ENCODE measurements at places on chromosomes 12 and 14.

- DNase-seq = no peak
Observed at GRCh38 chr12:42213023-42213422, 25.0 kb downstream of the YAF2 start.

- no peak for DNase-seq
Observed at GRCh38 chr12:30755395-30755762, 628 bp upstream of the CAPRIN2 start.

DNA sequence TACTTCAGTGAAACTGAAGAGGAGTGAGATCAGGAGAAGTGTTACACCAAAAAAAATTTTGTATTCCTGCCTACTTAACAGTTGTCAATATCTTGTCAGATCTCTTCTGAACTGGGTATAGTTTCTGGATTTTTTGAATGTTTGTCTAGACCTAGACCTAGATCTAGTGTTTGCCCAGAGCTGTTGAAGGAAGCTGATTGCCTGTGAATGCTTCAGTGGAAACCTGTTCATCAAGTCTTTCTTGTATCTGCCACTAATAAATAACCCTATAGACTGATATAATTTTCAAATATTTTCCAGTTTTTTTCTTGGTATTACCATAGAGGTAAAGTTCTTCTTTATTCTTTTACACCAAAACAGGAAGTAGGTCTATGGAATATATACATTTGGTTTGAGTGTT lies 781.5 kb upstream of the FBXO33 start:
- DNase-seq = no peak

DNA sequence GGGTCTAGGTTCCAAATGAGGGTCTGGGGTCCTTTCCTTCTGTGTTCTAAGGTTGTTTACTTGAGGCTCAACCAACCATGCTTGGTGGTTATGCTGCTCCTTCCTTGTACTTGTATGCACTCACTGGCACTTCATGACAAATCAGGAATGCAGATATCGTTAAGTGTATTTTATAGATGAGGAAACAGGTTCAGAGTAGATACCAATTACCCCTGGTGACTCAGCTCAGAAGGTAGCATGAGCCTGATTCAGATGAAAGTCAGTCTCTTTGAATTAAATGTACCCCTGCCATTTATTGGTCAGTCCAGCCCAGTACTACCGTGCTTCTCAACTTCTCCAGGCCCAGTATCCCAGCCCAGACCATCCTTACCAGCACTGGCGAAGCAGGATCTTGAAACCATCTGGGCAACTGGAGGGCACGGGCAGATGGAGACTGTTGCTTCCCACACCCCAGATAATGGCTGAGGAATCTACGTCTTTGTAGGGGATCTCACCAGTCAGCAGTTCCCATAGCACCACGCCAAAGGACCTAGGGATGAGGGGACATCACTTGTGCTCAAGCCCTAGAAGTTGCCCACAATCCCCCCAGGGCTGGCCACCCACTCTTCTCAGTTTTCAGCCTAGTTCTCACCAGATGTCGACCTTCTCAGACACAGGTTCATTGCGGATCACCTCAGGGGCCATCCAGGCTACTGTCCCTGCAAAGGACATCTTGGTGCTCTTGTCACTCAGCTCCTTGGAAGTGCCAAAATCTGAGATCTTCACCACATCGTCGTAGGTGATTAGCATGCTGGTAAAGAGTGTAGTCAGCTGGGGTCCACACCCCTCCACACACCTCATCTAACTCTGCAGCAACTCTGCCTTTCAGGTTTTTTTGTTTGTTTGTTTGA lies 14.3 kb downstream of the MAP3K12 start:
- DNase-seq = no peak

DNA sequence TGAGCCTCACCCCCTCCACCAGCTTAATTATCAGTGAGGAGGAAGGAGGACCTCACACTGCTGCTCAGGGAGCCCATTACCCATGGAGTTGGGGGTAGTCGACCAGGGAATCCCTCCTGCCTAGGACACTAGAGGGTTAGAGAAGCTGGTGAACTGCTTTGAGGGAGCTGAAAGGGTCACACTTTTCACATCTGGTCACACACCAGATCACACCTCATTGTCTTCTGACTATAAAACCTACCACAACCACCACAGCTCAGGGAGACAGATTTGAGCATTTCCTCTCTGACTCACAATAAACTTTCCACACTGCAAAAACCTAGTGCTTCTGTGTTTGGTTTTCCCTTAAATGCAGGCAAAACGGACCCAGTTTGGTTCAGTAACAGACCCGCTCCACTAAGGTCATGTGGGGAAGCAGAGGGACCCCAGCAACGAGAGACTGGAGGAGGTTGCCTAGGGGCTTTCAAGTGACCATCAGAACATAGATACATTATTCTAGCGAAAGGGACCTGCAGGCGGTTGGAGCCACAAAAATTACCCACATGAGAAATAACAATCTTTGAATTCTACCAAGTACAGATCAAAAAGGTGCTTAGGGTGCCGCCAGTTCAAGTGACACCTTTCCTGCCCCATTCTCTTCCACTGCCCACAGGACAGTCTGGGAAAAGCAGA lies 151.4 kb upstream of the AVPR1A start:
- no peak for DNase-seq

GRCh38 chr12:111557271-111558106 lies 41.6 kb downstream of the ATXN2 start:
- DNase-seq = no peak

- no peak for DNase-seq
Observed at GRCh38 chr14:66003082-66003730, 483.0 kb upstream of the CCDC196 start.

- no peak for DNase-seq
Observed at GRCh38 chr14:68467425-68467824, 325.4 kb downstream of the ZFP36L1 start.

GRCh38 chr14:94707494-94707893 lies 62.4 kb downstream of the GSC start:
- no peak for DNase-seq

DNA sequence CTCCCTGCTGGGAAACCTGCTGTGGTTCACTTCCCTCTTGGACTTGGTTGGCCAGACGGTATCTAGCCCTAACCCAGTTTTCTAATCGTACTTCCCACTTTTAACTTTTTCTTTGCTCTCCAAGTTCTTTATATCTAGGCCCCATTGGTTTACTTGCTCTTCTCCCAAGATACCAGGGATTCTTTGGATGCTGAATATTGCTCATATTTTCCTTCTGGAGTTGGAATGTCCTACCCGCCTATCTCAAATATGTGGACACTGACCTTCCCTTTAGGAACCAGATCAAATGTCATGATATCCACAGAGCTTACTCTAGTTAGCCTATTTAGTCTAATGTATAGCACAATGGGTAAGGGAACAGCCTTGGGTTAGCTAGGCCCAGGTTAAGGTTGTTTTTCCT lies 228.6 kb downstream of the DACT1 start:
- no peak for DNase-seq

- DNase-seq = no peak
Observed at GRCh38 chr12:56759263-56759908, 3.7 kb upstream of the HSD17B6 start.

- DNase-seq = no peak
Observed at GRCh38 chr14:29075761-29076160, 309.2 kb downstream of the FOXG1 start.

DNA sequence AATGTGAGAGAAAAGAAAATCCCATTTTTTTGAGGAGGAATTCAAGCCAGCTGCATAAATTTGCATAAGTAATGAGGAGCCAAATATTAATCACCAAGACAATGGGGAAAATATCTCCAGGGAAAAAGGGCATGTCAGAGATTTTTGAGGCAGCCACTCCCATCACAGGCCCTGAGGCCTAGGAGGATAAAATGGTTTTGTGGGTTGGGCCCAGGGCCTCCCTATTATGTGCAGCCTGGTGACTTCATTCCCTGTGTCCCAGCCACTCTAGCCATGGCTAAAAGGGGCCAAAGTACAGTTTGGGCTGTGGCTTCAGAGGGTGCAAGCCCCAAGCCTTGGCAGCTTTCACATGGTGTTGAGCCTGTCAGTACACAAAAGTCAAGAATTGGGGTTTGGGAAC lies 1051.0 kb upstream of the FOXG1 start:
- DNase-seq = no peak

DNA sequence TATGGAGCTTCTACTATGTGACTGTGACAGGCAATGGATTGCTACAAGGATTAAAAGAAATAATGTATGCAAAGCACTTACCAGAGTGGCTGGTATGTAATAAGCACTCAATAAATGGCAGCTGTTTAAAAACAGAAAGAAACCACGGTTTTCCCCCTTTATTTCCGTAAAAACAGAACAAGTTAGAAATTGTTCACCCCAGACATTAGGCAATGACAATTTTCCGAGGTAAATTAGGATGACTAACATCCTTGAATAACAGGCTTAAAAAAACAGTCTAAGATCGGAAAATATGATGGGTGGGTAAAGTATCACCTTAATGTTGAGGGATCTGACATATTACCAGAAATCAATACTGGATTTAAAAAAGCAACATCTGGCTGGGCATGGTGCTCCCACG lies 20.9 kb upstream of the CNIH1 start:
- no peak for DNase-seq

DNA sequence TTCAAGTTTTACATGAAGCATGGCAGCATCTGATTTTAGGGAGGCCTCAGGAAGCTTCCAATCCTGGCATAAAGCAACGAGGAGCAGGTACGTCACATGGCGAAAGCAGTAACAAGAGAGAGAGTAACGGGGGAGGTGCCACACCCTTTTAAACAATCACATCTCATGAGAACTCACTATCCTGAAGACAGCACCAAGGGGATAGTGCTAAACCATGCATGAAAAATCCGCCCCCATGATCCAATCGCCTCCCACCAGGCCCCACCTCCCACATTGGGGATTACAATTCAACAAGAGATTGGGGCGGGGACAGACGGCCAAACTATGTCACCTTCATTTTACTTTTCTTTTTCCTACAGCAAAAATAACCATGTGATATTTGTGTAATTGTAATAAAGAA lies 7.2 kb upstream of the MAP3K9 start:
- DNase-seq = no peak

- no peak for DNase-seq
Observed at GRCh38 chr12:116078396-116078795, 199.1 kb downstream of the MED13L start.

DNA sequence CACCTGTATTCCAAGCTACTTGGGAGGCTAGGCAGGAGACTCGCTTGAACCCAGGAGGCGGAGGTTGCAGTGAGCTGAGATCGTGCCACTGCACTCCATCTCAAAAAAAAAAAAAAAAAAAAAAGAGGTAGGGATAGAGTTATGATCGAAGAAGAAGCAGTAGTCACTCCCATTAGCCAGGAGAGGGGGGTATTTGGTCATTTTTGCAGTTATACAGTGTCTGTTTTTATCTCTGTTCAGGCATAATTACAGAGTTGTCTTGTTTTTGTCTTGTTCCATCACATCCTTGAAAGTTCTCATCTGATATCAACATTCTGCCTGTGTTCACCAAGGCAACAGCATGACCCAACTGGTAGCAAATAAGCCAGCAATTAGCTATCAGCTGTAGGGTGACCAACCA lies 98.5 kb upstream of the TMPO start:
- DNase-seq = no peak

DNA sequence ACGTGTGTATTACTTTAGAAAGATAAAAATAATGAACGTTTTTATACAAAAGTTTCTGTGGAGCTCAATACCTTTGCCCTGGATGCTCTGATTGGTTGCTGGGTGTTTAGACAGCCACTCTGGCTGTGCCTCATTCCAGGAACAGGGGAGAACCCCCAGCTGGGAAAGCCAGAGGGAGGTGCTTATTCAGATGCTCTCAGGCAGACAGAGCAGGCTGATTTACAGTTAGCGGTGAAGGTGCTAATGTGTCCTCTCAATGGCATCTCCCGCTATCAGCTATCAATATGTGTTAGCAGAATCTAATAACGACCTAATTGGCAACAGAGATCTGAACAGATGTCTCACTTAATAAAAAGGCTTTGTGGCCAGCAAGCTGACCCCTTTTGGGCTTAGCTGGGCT lies 402.3 kb downstream of the NUAK1 start:
- no peak for DNase-seq

- no peak for DNase-seq
Observed at GRCh38 chr12:49334226-49334625, 2.8 kb downstream of the C1QL4 start.

GRCh38 chr12:32255588-32255987 lies 143.8 kb upstream of the FGD4 start:
- no peak for DNase-seq

- no peak for DNase-seq
Observed at GRCh38 chr14:64197996-64198395, 96.2 kb downstream of the ESR2 start.

DNA sequence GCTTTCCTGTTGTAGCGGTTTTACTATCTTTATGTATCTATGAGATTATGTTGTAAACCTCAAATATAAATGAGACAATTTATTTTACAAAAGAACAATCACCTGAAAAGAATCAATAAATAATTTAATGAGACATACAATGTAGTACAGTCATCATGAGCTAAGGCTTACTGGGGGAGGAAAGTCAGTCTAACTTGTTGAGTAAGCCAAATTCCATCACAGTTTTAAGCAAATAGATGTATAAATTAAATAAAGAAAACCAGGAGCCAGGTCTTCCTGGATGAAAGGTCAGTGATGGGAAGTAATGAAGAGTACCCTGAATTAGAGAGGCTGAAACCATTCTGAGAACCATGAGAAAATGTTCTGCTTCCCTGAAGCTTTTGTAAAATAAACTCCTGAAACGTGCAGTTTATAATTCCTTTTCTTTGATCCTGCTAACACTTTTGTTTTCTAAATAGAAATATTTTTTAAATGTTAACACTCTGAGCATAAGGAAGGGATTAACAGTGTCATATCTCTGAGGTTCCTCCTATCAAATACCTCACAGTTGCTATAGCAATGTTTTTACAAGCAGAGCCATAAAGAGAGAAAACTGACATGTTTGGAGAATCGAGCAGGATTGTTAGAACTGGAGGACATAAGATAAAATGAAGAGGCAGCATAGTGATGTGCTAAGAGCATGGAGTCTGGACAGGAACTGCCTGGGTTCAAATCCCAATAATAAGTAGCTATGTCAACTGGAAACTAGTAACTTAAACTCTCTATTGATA lies 444.9 kb upstream of the FOXG1 start:
- DNase-seq = no peak

GRCh38 chr12:108151533-108152169 lies 22.6 kb downstream of the WSCD2 start:
- DNase-seq = no peak

GRCh38 chr12:82690006-82690405 lies 3.3 kb downstream of the TMTC2 start:
- DNase-seq = no peak

- no peak for DNase-seq
Observed at GRCh38 chr14:68477110-68477455, 315.8 kb downstream of the ZFP36L1 start.

DNA sequence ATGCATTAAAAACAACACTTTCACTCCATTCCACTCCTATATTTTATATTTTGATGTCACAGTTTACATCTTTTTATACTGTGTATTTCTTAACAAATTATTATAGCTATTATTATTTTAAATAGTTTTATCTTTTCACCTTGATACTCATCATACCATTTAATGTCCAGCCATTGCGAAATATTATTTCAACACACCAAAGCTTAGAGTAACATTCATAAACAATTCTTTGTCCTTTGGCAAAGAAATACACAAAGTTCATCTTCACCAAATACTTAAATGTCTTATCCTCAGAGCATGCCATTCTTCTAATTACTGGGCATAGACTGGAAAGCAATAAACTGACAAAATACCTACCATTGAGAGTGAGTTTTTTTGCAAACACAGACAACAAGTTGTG lies 1963.4 kb upstream of the FLRT2 start:
- no peak for DNase-seq

GRCh38 chr14:65277027-65277426 lies 135.5 kb upstream of the FUT8 start:
- no peak for DNase-seq

Data from breast epithelium (tissue), 4 donors.